ENCODE measurements at places on chromosomes 5 and 9.

DNA sequence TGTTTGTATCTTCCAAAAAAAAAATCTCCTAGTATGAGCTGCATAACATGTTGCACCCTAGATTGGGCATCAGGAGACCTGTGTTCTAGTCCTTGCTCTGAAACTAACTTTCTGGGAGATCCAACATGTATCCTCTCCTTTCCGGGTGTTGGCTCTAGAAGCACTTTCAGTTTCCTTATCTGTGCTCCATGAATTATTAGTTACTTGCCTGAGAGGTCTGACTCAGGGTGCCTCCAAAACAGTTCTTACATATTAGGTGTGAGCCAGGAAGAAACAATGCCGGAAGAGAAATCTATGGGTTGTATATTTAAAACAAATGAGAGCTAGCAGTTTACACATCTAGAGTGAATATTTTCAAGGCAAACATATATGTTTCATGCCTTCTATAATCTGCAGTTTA is 36.7 kb upstream of the SLC36A2 start:
- DNase-seq = no peak

- no peak for DNase-seq
Observed at GRCh38 chr5:65588694-65589093, 25.6 kb downstream of the PPWD1 start.

DNA sequence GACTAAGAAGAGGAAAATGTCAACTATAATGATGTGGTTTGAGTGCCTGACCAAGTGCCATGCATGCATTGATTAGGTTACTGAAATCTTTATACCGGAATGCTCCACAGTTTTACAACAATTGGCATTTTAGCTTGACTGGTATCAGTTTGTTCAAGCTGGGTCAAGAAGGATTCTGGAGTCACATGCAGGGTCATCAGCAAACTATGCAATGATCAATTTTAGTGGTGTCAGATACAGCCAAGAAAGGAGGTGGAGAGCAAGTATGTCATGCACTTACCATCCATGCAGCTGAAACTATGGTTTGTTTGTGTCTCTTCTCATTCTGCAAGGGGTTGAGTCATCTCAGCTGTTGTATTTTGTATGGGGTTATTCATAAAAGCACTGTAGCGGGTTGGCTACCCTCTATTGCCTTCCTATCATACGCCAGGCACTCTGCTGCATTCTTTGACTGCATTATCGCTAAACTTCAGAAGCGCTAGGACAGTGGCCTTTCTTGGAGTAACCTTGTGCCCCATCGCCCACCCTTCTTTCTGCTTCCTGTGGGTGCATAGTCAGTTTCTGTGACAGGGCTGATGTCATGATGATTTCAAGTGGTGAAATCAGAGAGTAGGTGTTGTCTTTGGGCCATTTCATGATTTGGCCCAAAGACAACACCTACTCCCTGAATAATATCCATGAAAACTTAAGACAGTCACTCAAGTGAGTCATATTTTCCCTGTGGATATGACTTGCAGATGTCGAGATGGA is 145.4 kb downstream of the MTX3 start:
- DNase-seq = no peak

- DNase-seq = no peak
Observed at GRCh38 chr9:77375956-77376532, 198.7 kb downstream of the VPS13A start.

- no peak for DNase-seq
Observed at GRCh38 chr5:134289509-134290113, 63.7 kb upstream of the PPP2CA start.

DNA sequence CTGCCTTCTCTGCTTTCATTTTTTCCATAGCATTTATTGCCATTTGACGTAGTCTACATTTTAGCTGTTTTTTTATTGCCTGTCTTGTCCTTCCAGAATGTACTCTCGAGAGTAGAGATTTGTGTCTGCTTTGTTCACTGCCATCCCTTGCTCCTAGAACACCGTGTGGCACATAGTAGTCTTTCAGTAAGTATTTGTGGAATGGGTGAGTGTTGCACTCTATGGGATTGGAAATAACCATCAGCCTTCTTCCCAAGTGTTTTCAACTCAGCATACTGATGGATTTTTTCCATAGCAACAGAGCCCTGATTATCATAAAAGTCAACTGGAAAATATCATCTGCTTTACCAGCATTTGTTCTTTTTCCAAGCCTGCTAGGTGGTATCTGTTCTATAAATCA is 462.6 kb downstream of the ENC1 start:
- no peak for DNase-seq

DNA sequence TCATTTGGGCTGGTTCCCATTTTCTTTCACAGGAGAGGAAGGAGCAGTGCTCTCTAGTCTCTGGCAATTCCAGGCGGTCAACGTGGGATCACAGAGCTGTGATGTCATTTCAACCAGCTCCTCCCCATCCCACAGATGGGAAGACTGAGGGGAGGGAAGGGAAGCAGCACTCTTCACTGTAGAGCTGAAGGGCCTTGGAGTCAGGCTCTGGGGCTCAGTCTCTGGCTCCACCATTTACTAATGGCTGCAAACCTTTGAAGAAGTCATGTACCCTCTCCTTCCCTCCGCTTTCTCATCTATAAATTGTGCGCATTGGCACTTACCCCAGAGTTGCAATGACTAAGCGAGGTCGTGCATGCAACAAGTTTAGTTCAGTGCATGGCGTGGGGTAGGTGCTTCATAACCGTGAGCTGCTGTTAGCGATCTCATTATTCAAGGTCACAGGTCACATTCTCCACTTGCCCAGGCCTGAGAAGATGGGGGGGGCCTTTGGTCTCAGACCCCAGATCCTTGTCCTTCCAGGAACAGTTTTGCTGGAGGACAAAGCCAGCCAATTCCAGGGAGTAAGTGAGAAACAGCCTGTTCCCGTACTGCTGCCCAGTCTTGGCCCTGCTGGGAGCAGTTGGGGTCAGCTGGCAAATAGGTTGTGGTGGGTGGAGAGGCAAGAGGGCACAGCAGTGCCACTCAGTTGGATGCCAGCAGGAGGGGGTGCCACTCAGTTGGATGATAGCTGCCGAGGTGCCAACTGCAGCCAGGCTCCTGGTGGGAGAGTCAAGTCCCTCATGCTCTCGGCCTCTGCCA is 136.7 kb downstream of the RGS3 start:
- no peak for DNase-seq

DNA sequence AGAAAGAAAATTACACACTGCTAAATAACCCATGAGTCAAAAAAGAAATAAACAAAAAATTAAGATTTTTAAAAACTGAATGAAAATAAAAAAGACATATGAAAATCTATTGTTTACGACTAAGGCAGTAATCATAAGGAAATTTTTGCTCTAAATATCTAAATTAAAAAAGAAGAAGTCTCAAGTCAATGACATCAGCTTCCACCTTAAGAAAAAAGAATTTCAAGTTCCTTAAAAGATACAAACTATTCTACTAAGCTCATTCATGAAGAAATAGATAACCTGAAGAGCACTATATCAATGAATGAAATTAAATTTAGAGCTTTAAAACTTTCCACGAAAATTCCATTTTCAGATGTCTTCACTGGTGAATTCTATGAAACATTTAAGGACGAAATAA is 15.7 kb upstream of the STARD4 start:
- no peak for DNase-seq

DNA sequence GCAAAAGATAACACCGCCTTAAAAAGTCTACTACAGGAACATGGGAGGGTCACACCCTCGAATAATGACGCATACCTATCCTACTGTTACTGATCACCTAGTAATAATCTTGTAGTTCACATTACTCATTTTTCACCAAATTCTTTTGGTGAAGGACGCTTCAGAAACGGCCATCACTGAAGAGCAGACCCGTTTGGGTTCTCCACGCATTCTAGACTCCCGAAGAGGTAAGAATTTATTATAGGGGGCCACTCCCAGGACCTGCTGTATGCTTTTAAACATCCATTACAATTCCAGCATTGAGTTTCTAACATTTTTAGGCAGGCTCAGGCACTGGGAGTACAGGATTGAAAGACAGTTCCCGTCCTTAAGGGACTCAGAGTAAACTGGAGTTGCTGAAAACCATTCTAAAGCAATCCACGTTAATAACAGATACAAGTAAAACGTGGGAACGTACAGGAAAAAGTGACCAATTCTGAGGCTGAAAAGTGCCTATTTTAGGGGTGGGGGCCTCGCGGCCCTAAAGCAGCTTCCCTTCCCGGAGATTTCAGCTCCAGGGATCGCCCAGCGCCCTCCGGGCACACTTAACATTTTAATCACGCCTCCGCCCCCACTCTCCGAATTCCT is at the start of gene FER:
TSS of gene FER (plus strand) at position 124 of the 627 bp plus-strand sequence. CDS start 50,286 bp downstream, outside the sequence.
- DNase-seq = no peak

GRCh38 chr9:111001526-111001925 is 36.7 kb downstream of the LPAR1 start:
- no peak for DNase-seq

GRCh38 chr5:149212198-149212951 is 59.3 kb upstream of the AFAP1L1 start:
- no peak for DNase-seq

DNA sequence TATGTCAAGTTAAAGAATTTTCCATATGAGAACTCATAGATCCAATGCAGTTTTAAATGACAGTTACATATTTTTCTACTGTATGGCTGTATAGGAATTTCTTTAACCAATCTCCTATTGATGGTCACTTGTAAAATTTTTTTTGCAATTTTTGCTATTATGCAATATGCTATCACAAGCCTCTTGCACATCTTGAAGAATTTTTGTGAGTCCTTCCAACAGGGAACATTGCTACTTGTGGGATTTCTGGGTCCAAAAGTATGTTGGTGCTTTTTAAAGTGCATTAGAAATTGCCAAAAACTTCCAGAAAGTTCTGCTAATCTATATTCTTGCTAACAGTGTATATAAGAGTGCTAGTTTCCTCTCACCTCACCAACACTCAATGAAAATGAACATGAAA is 65.1 kb downstream of the NPR3 start:
- no peak for DNase-seq

GRCh38 chr5:112866739-112867138 is 5.7 kb downstream of the SRP19 start:
- DNase-seq = no peak

DNA sequence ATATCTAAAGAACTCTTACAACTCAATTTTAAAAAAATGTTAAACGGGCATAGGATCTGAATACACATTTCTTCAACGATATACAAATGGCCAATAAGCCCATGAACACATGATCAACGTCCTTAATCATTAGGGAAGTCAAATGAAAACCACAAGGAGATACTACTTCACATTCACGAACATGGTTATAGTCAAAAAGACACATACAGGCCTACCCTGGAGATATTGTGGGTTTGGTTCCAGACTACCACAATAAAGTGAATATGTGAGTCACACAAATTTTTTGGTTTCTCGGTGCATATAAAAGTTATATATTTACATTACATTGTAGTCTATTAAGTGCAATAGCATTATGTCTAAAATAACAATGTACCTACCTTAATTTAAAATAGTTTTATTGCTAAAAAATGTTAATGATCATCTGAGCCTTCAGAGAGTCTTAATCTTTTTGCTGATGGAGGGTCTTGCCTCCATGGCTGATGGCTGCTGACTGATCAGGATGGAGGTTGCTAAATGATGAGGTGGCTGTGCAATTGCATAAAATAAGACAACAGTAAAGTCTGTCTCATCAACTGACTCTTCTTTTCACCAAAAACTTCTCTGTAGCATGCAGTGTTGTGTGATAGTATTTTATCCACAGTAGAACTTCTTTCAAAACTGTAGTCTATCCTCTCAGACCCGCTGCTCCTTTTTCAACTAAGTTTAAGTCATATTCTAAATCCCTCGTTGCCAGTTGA is 15.1 kb downstream of the AK3 start:
- DNase-seq = no peak

- no peak for DNase-seq
Observed at GRCh38 chr9:134902936-134903335, 14.8 kb downstream of the FCN1 start.

GRCh38 chr5:14900693-14901461 is 29.3 kb upstream of the ANKH start:
- no peak for DNase-seq

GRCh38 chr5:35239911-35240610 is 9.8 kb upstream of the PRLR start:
- no peak for DNase-seq

GRCh38 chr9:130837002-130837511 is 2.0 kb downstream of the ABL1 start:
- DNase-seq = no peak

- DNase-seq = no peak
Observed at GRCh38 chr9:79242489-79242888, 329.3 kb upstream of the TLE4 start.

- DNase-seq = no peak
Observed at GRCh38 chr5:150645070-150645700, 4.7 kb downstream of the SYNPO start.

DNA sequence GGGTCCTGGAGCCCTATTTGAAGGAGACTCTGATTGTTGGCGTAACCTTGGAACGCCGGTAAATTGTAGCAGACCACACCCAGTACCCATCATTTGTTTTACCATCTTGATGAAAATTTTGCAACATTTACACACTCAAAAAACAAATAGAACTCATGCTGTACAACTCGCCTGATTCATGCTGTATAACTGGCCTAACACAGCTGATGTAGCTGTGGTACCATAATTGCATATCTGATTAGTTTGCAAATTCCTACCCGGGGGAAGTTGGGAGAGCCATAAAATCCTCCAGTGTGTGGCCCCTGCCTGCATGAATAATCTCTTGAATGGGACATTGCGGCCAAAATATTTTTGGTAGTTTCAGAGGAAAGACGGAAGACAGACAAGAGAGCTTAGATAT is 9.7 kb downstream of the NIPAL4 start:
- DNase-seq = no peak

GRCh38 chr9:37371565-37372464 is 50.7 kb upstream of the GRHPR start:
- DNase-seq = no peak

DNA sequence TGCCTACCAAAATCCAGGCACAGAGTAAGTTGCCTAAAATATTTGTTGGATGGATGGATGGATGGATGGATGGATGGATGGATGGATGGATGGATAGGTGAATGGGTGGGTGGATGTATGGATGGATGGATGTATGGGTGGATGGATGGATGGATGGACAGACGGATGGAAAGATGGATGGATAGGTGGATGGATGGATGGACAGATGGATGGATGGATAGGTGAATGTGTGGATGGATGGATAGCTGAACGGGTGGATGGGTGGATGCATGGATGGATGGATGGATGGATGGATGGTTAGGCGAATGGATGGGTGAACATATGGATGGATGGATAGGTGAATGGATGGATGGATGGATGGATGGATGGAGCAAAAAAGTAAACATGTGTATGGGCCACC is 131.9 kb downstream of the GABBR2 start:
- DNase-seq = no peak

GRCh38 chr5:110351430-110351829 is 375.0 kb downstream of the TMEM232 start:
- DNase-seq = no peak

- DNase-seq = no peak
Observed at GRCh38 chr9:113650207-113651131, 186.9 kb downstream of the RGS3 start.

DNA sequence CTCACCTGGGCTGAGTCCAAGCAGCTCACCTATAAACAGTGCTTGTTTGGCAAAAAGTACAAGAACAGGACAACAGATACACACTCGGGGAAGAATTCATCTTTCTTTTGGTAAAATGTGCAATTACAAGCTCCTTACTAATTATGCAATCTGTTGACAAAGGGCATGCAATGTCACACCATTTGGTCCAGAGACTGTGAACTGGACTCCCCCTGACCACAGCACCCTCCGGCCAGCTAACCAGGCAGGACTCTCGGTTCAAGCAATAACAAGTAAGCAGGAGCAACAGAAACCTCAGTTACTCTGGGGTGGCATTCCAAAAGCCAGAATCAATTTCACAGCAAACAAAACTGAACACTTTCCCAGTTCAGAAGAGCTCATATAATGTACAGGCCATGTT is 113.8 kb downstream of the GNAQ start:
- DNase-seq = no peak

GRCh38 chr9:87292449-87293191 is 205.0 kb upstream of the DAPK1 start:
- no peak for DNase-seq
